Putamen (tissue), 1 donor: ENCODE measurements at places on chromosomes 11 and 22.

DNA sequence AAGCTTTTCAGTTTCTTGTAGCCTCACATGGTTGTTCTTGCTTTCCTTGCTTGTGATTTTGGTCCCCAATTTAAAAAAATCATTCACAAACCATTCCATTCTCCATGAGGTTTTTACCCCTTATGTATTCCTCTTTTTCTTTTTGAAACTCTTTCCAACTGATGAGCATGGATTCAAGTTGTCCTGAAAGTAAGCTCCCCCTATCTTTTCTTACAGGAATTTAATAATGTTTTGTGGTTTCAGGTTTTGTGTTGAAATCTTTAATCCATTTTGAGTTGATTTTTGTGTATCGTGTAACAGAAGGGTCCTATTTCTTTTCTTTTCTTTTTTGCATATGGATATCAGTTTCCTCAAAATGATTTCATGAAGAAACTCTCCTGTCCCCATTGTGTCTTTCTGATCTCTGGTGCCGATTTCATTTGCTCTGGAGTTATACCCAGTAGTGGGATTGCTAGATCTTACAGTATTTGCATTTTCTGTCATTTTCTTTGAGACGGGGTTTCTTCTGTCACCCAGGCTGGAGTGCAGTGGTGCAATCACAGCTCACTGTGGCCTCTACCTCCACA is 58.5 kb downstream of the LRRC74B start:
- DNase-seq: no peak

- no peak for DNase-seq
Measured at GRCh38 chr11:27204529-27204928, 158.5 kb downstream of the CCDC34 start.

DNA sequence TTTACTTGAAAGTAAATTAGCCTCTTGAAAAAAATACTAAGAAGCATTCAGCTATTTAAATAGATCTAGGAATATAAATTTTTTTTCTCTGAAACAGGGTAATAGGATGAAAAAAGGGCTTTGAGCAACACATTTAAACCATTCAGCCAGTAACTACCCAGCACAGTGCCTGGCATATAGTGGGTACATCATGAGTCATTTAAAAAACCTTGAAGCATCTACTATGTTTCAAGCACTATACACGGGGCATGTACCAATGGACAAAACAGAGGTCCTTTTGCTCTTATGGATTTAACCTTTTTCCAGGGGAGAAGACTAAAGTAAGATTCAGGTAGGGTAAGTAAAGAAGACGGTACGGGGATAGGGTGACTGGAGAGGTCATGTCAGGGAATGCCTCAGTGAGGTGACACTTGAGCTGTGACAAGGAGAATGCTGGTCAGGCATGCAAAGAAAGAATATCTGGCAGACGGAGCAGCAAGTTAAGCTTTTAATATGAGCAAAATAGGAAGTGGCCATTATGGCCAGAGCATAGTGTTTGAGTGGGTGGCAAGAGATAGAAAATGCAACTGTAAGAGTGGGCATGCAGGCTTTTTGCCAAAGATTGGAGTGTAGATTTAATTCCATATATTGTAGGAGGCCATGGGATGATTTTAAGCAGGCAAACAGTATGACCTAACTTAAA is 101.1 kb downstream of the HIPK3 start:
- no peak for DNase-seq

DNA sequence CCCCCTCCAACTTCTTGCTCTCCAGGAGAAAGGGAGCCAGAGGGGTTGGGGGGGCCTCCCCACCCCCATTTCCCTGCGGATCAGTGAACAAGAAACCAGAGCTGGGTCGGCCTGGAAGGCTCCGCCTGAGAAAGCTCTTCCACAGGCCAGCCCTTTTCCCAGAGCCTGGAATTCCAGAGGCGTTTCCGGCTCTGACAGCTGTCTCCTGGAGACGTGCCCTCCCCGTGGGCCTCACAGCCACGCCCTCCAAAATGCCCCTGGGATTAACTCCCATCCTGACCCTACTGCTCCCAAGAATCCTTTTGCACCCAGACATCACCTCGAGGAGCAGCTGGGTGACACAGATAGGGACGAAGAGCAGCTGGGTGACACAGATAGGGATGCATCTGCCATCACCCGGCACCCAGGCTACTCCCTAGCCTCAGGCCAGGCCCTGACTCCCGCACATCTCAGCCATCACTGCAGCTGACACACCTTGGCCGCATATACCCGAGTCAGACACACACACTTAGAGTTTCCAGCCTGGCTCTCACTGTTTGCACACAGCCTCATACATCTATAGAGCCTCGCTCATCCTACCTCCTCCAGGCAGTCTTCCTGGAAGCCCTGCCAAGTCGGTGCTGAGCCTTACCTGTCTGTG is 7.6 kb upstream of the CDC42EP1 start:
- DNase-seq: no peak

GRCh38 chr11:115869780-115870431 is 365.7 kb upstream of the CADM1 start:
- DNase-seq: no peak

GRCh38 chr11:13836666-13837065 is 125.9 kb upstream of the SPON1 start:
- no peak for DNase-seq

- no peak for DNase-seq
Measured at GRCh38 chr11:9951807-9952206, 287.9 kb downstream of the SWAP70 start.

DNA sequence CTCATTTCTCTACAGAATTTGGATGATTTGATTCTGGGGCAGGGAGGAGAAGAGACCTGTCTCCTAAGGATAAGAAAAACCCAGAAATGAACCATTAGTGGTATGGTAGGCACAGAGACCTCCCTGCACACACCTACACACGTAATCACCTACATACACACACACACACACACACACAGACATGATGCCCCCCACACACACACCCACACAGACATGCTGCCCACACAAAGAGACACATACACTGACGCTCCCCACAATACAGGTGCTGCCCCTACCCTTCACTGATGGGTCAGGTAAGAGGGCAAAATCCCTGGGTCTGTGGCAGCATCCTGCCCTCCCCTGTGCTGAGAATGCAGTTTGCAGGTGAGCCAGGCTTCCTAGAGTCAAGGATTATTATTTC is 1.1 kb upstream of the SYT7 start:
- DNase-seq: no peak

GRCh38 chr22:31272522-31273446 is 19.5 kb downstream of the PIK3IP1 start:
- peak; percentile 47 for DNase-seq

- DNase-seq: no peak
Measured at GRCh38 chr11:17930544-17931125, 82.2 kb downstream of the SERGEF start.

DNA sequence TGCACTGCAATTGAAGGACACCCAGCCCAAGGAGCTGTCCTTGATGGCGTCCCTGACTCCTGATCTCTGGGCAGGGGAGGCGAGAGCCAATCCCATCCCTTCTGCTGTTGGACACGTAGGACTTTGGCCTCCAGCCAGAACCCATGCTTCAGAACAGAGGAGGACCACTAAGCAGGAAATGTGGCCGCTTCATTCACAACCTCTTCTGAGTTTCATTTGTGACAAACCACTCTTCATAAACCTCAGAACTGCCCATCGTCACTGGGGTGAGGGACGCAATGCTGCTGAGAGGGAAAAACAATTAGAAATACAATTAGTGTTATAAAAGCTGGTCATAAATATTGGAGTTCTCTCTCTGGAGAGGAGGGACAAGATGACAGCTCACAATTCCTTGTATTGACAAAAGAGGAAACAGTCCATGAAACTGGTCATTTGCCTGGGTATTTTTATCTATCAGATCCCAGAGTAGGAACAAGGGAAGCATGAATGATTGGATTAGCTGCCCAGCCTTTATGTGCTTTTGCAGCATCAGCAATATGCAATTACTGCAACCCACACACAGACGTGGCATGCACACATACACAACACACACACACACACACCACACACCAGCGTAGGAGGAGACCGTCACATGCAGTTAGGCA is 216.5 kb upstream of the CADM1 start:
- DNase-seq: no peak

- DNase-seq: no peak
Measured at GRCh38 chr22:39654131-39654926, 83.8 kb downstream of the CACNA1I start.

GRCh38 chr11:8218840-8219239 is 44.8 kb downstream of the LMO1 start:
- DNase-seq: no peak

DNA sequence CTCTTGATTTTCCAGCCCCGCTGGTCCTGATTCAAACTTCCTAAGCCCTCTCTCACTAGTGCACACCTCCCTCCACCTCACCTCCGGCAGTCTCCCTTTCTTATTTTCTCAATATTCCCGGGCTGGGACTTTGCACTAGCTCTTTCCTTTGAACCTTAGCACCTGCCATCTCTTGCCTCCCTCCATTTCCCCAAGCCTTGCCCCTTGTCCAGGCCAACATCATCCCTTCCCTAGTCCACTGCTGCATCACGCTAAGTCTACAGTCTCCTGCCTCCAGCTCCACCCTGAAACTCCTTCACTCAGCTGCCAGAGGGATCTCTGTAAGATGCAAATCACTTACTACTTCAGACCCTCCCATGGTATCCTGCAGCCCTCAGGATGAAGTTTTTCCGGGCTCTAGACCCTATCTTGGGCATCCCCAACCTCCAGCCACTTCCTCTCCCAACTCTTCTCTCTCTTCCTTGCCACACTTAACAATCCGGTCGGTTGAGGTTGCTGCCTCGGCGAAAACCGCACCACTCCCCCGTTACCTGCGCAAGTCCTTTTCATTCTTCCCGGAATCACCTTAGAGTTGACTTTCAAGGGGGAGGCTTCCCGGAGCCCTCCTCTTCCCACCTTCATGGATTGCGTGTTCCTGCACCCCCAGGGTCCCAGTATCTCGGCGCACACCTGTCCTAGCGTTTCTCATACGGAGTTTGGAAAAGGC is 42.7 kb downstream of the NECTIN1 start:
- DNase-seq: no peak

DNA sequence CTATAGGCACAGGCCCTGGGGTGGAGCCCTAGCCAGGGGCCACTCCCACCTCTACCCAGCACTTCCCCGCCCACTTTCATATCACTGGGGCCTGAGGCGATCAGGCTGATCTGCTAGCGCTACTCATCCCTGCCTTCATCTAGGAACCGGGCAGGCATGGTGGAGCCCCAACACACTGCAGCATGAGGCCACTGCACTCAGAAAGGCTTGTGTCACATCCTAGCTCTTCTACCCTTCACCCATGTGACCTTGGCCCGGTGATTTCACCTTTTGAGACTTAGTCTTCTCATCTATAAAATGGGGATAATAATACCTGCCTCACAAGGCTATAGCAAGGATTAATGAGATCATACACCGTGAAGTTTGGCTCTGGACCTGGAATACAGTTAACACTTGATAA is 18.1 kb upstream of the GDPD5 start:
- no peak for DNase-seq

DNA sequence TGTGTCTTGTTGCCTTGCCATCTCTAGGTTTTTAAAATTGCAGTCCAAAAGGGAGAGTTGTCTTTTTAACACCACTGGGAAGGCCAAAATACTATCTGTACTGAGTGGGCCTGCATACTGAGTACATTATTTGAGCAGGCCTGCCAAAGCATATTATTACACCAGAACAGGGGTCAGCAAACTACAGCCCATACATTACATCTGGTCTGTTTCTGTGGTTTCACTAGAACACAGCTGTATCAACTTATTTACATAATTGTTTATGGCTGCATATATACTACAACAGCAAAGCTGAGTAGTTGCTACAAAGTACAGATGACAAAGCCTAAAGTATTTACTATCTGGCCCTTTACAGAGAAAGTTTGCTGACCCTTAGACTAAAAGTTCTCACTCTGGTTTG is 74.0 kb downstream of the USP35 start:
- no peak for DNase-seq

- no peak for DNase-seq
Measured at GRCh38 chr11:69584160-69584559, 56.8 kb upstream of the CCND1 start.

GRCh38 chr11:45001466-45002165 is 50.9 kb upstream of the TP53I11 start:
- DNase-seq: no peak

DNA sequence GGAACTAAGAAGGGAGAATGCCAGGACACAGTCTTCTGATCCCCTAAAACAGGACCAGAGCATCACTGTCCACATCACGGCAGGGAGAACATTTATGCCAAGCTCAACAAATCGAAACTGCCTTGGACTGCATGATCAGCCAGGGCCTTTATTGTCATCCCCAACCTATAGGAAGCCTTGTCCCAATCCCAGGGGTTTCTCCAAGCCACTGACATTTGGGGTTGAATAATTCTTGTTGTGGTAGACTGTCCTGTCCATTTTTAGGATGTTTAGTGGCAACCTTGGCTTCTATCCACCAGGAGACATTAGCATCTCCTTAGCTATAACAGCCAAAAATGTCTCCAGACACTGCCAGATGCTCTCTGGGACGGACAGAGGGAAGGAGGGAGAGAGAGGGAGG is 37.1 kb downstream of the RPL27A start:
- DNase-seq: no peak

DNA sequence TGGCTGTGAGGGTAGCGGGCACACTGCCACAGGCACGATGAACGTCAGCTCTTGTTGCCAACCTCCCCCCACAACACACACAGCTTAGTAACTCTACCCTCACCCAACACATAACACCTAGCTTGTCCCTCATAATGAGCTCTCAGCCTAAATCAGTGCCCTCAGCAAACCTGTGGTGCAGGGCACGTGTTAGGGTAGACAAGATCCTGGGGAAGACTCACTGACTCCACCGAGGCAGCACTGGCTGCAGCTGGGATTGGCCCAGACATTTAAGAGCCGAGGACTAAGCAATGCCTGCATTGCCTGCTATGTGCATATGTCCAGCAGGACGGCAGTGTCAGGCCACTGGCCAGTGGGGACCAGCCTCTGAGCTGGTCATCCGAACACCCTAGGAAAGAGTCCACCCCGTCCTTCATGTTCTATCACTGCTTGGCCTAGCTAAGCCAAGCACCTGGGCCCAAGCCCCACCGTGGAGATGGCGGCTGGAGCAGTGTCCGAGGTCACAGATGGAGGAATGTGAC is 32.9 kb upstream of the TRIM29 start:
- no peak for DNase-seq

GRCh38 chr11:47348859-47349258 is 3.6 kb downstream of the MYBPC3 start:
- no peak for DNase-seq

DNA sequence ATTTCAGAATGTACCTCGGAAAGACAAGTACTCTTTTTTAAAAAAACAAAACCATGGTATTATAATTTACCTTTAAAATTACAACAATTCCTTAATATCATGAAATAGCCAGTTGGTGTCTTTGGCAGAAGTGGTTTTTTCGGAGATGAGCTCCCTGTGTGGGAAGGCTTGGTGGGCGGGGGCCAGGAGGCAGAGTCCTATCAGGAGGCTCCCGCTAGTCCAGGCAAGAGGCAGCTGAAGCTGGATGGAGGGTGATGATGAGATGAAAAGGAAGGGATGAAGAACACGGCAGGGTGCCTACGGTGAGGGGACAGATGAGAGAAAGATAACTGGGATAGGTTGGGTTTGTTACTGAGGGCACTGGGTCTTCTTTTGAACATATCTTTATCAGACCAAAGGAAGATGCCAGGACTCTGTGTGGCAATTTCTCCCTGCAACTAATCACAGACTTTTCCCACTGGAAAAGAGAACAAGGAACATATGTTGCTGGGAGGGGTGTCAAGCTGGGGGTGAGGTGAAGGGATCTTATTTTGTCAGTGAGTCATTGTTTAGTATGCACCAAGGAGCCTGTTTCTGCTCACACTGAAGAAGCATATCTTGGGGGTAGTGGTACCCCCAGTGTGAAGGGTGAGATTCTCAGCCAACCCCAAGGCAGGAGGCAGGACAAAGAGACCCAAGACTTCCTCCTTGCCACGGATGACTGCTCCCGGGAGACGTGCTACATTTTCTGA is 91.5 kb upstream of the YWHAH start:
- no peak for DNase-seq

GRCh38 chr11:100849009-100849900 is 162.2 kb downstream of the ARHGAP42 start:
- no peak for DNase-seq
